ENCODE measurements at places on chromosomes 11 and 22.

GRCh38 chr11:25441421-25441820, 890.5 kb upstream of the ANO3 start:
- DNase-seq, result no peak

DNA sequence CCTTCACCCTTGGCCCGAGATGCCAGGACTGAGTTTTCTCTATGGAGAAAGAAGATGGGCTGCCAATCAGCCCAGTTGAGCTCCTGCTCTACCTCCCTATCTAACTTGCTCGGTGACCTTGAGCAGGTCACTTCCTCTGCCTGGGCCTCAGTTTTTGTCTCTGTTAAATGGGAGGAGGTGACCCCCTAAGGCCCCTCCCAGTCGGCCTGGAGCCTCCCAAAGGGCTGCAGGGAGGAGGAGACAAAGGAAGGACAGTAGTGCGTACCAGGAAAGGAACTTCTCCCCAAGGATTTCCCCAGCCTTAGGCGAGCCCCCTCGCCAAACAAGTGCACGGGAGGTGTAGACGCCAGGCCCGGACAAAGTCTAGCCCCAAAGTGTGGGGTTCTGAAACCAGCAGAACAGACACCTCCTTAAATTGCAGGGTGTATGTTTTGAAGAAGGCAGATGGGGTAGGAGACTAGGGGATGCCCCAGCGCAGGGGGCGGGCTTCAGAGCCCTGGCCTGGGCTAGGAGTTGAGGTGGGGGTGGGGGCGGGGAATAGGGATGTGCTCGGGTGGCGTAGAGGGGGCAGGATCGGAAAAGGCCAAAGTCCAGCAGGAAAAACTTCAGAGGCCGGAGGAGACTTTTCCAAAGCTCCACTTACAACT, 1.0 kb downstream of the CBX7 start:
- DNase-seq, result no peak

DNA sequence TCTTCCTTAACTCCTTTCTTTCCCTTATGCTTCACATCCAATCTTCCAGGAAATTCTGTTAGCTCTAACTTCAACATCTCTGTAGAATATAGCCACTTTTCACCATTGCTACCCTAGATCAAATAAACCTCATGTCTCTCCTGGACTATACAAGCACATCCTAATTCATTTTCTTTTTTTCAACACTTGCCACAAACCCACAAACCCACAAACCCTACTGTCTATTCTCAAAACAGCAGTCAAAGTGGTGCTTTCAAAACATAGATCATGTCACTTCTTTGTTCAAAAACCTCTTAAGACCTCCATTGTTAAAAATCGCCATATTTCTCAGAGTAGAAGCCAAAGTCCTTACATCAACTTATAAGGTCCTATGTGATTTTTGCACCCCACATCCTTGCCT, 94.3 kb downstream of the PIWIL4 start:
- DNase-seq, result no peak

- no peak for DNase-seq
Measured at GRCh38 chr11:69111624-69112542, 43.9 kb upstream of the SMIM38 start.

- no peak for DNase-seq
Measured at GRCh38 chr11:125088576-125089455, 22.6 kb downstream of the TMEM218 start.

DNA sequence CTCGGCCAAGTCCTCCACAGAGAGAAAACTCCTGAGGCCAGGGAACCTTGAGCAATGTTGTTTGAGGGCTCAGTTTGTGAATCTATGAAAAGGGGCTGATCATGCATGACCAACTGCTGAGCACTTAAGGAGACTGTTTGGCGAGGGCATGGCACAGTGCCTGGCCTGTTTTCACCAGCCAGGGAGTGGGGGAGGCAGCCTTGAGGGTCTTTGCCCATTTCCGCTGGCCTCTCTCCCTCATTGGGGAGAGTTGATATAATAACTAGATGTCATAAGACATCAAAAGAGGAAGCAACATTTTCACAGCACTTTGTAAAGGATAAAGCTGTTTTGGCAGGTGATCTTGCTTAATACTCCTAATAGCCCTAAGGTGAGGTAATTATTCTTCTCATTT, 110.6 kb downstream of the TP53I11 start:
- DNase-seq, result no peak

- no peak for DNase-seq
Measured at GRCh38 chr22:33806191-33806590, 114.1 kb downstream of the LARGE1 start.

DNA sequence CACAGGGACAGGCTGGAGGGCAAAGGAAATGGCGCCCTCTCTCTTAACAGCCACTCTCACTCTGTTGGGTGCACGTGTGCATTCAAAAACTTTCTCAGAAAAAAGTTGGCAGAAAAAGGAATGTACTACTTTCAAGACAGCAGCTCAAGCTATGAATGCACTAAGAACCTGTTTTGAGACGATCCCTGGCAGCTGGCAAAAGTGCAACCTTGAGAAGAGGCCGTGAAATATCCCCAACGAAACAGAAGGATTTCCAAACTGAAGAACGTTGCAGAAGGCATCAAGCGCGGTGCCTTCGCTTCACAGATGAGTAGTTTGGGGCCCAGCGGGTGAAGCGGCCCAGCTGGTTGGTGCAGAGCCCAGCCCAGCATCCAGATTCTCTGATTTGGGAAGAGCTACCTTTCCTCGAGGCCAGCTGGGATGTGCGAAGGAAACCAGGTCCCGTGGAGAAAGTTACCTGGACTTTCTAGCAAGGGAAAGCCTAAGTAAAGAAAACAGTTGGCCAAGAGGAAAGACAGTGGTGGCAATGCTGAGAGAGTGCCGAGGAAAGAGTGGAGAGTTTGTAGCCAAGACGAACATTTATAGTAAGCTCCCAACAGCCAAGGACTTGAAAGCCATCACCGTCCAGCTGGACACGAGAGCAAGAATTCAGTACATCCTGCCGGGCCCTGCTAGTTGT, 16.3 kb downstream of the IFT27 start:
- DNase-seq, result no peak

DNA sequence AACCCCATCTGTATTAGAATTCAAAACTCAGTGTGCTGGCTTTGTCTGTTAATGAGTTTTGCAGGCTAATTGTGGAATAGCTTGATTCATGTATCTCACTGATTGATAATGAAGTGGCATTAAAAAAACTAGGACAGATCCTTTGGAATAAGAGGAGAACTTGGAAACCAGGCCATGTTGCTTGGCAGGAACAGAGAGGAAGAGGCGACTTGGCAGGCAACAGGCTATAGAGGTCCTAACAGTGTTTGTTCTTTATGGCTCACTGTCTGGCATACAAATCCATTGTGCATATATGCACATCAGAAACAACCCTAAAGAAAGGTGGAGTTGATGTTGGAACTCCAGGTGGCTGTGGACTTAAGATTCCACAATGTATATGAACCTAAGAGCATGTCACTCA, 17.4 kb upstream of the OR9I1 start:
- DNase-seq, result no peak

DNA sequence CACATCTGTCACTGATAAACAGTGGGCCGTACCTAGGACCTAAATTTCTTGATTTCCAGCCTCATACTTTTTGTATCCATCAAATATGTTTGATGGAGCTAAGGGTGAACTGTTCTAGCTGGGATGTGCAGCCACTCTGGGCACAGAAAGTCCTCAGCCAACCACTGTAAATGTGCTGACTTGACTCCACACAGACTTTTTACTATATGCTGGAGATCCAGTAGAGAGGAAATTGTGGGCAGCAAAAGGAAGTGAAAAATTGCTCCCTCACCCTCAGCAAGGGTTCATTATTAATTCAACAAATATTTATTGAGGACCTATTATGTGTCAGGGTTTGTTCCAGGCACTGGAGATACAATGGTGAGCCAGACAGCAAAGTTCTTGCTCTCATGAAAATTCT, 54.2 kb upstream of the AMPD3 start:
- DNase-seq, result no peak

DNA sequence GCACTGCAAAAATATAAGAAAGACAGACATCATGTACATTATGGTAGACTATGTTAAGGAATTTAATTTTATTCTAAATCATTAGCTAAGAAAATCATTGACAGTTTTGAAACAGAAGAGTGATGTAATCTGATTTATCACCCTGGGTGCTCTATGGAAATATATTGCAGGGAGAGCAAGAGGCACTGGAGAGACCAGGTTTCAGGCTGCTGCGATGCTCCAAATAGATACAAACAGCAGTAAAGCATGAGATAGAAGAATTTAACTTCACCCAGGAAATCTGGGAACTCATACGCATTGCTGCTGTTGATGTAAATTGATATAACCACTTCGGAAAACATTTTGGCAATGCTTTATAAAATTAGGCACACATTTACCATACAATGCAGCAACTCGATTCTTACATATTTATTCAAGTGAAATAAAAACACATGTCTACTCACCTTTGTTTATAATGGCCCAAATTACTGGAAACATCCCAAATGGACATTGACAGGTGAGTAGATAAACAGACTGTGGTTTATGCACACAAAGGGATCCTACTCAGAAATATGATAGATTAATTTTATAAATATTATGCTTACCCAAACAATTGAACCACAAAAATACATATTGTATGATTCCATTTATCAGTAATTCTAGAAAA, 535.1 kb upstream of the CHORDC1 start:
- DNase-seq, result no peak

DNA sequence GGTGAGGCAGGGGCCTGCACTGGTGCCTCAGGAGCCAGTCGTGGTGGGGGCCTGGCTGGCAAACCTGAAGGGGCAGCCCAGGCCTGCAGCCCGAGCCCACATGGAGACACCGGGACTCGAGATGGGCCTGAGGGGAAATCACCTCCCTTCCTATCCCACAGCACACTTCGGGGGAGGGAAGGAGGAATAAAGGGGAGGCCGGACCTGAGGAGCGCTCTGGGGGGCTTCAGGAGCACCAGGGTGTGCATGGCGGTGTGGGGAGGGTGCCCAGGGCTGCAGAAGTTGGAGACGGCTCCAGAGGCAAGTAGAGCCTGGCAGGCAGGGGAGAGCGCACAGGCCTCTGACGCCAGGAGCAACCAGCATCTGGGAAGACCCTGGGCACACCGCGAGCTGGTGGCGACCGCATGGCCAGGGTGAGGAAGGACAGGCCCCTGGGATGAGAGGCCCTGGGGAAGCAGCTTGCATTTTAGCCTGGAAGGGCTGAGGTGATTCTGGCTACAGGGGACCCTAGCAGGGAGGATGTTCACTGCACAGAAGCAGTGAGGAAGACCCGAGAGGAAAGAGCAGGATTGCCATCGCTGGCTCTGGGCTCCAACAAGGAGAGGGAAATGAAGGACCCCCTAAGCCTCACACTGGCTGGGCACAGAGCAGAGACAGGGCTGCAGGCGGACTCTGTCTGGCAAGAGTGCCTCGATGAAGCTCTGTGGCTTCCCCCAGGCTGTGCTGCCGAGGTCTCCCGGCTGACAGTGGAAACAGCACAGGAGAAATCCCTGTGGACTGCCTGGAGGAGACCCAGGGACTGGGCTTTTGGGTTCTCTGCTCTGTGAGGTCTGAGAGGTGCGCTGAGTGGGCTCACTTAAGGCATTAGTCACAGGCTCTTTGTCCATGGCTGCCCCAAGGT, 457.7 kb downstream of the BRD1 start:
- no peak for DNase-seq

DNA sequence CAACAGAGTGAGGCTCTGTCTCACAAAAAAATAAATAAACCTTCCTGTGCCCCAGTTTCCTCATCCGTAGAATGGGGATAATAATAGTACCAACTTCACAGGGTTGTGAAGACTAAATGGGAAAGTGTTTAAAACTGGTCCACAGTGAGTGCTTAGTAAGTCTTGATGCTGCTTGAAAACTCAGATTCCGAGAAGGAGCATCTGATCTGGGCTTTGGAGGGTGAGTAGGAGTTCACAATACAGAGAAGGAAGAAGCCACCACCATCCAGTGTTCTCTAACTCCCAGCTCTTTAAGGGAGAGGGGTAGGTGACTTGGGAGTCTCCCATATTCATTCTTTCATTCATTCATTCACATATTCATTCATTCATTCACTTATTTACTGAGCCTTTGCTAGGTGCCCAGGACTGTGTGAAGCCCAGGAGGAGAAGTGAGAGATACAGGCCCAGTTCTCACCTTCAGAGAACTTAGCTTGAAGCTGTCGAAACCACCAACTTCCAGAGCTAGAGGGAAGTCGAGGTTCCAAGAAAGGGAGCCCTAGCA, 17.7 kb downstream of the CYTH4 start:
- DNase-seq, result no peak

DNA sequence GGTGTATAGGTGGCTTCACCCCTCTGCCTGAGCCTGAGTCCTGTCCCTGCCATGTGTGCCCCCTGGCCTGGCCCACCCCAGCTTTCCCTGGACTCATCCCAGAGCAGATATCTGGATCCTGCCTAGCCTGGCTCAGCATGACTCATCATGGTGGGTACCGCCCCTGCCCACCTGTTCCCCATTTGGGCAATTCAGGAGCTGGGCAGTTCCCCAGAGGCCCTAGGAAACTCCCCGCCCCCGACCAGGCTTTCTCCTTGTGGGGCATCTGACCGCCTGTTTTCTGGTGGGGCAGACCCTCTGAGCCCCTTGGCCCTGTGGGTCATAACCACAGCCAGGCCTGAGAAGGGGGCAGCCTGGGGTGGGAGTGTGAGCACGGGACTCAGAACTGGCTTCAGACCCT, 4.4 kb downstream of the TSPO start:
- no peak for DNase-seq

DNA sequence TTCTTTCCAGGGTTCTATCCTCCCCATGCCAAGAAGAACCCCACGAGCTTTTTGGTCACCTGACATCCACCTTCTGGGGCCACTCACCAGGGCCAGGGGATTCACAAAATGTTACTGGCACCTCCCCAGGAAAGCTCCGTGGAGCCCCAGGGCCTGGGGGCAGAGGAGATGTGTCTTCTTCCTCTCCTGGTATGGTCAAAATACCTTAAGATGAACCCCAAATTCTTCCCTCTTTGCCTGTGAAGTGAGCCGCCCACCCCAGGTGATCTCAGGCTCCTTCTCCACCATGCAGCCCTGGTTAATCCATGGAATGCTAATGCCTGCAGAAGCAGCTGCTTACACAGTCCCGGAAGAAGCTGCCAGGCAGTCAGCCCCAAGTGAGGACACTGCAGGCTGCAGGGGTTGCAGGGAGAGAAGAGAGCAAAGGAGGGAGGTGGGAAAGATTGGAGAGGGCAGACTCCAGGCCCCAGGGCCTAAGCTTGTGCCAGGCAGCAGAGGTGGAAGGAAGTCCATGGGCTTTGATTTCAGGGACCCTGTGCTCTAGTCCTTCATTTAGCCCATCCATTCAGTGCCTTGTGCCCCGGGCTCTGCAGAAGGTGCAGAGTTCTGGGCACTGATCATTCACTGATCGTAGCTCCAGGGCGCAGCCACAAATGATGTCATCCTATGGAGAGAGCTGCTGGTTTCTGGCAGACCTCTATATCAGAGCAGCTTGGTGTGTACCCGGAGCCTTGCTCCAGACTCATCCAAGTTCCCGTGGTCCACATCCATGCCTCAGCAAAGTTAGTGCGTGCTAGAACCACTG, 127.9 kb upstream of the NECTIN1 start:
- DNase-seq, result no peak

GRCh38 chr22:49517211-49517610, 310.5 kb downstream of the BRD1 start:
- DNase-seq, result no peak

- no peak for DNase-seq
Measured at GRCh38 chr11:5229356-5229755, 2.5 kb upstream of the HBB start.
